ENCODE measurements at places on chromosomes 2 and 18. TPM values are rescaled to one million over a fixed set of nuclear protein-coding genes. Genes with fewer than 3 reads are reported as not detected.

GRCh38 chr2:100606726-100607343, 44.0 kb downstream of the PDCL3 start:
- DNase-seq: peak; percentile 33
- H3K27ac ChIP-seq: no peak overlapping the region
- H3K4me3 ChIP-seq: no peak overlapping the region
- H3K36me3 ChIP-seq: no peaks in the 10 kb centered on the region
- peaks cover 30% of the 10 kb centered on the region for H3K4me1 ChIP-seq

DNA sequence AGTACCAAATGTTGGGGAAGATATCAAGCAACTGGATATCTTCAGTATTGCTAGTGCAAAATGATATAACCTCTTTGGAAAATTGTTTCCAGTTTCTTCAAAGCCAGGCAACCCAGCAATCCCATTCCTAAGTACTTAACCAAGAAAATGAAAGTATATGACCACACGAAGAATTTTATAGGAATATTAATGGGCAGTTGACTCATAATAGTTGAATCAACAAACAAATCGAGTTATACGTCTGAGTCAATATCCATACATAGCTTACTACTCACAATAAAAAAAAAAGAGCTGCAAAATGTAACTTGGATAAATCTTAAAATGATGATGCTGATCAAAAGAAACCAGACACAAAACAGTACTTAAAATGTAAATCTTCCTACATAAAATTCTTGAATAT, 810.4 kb downstream of the METTL4 start:
- no peak overlapping the region for H3K27ac ChIP-seq
- no peak for DNase-seq
- H3K27me3 ChIP-seq: no peaks in the 10 kb centered on the region

- no peaks in the 10 kb centered on the region for H3K4me1 ChIP-seq
- DNase-seq: no peak
- no peaks in the 10 kb centered on the region for H3K36me3 ChIP-seq
- no peak overlapping the region for H3K27ac ChIP-seq
- no peaks in the 10 kb centered on the region for H3K27me3 ChIP-seq
These were observed 107.4 kb downstream of the TMEM200C start for GRCh38 chr18:5787936-5788335.

- H3K4me1 ChIP-seq: peaks cover 23% of the 10 kb centered on the region
- DNase-seq: no peak
- H3K36me3 ChIP-seq: peaks cover 16% of the 10 kb centered on the region
- peak overlapping the region; percentile 38 for H3K4me3 ChIP-seq
- peaks cover 48% of the 10 kb centered on the region for H3K27me3 ChIP-seq
These were observed 9.3 kb downstream of the OTX1 start for GRCh38 chr2:63059793-63060471.

Gene RNF25
- 40.3 TPM for total RNA-seq

DNA sequence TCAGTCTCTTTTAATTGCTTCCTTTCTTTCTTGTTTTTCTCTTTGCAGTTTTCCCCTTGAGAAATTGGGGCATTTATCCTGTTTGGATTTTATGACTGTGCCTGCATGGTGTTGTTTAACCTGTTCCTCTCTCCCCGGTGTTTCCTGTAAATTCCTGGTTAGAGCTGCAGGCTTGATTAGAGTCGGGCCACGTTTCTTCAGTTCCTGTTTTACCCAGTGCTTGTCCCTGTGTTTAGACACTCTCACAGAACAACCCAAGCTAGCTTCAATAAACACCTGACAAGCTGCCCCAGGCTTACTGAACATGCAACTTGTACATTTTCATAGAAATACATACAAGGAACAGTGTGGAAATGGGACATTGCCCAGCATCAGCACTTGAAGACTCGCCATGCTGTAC, 53.9 kb downstream of the NGEF start:
- H3K4me3 ChIP-seq: no peak overlapping the region
- H3K4me1 ChIP-seq: no peaks in the 10 kb centered on the region
- H3K36me3 ChIP-seq: no peaks in the 10 kb centered on the region
- no peak for DNase-seq
- no peak overlapping the region for H3K27ac ChIP-seq

Gene GNAL
- total RNA-seq: 0.14 TPM

Gene NEU4
- not detected for total RNA-seq

Gene CLEC4F
- total RNA-seq: not detected

DNA sequence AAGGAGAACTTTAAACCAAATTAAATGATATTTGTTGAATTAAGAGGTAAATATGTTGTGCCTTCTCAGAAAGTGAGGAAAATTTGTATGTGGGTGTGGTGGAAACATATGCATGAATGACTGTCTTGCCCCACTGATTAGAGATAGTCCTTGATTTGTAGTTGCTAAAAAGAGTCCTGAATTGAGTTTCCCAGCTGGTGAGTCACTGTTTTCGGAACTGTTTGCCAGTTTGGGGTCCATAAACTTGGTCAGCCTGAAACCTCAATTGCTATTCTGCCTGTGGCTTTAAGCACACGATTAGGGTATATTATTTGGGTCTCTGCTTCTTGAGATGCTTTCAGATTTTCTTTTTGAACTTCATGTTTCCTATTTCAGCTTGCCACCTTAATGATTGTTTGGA, 53.3 kb downstream of the PIKFYVE start:
- DNase-seq: no peak
- H3K27ac ChIP-seq: no peak overlapping the region
- H3K27me3 ChIP-seq: no peaks in the 10 kb centered on the region
- peaks cover 34% of the 10 kb centered on the region for H3K36me3 ChIP-seq
- H3K4me1 ChIP-seq: peaks cover 10% of the 10 kb centered on the region
- H3K4me3 ChIP-seq: no peak overlapping the region

DNA sequence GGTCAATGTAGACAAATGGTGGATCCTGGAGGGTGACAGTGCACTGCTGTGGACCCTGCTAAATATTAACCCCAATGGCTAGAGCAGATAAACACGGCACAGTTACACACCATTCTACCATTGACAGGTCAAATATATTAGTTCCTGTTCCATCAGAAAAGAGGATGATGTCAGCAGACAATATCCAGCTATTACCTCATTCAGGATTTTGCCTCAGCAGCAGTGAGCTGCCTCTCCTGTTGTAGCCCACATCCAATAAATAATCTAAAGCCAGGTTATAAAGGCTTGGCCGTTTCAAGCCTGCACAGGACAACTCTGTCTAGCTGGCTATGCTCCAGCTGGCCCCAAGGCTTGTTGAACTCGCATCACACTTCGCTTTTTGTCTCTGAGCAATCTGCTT, 31.6 kb upstream of the NETO1 start:
- H3K27ac ChIP-seq: no peak overlapping the region
- no peaks in the 10 kb centered on the region for H3K36me3 ChIP-seq
- no peaks in the 10 kb centered on the region for H3K4me1 ChIP-seq

- H3K4me3 ChIP-seq: no peak overlapping the region
- DNase-seq: no peak
- no peak overlapping the region for H3K27ac ChIP-seq
- no peaks in the 10 kb centered on the region for H3K27me3 ChIP-seq
These were observed 46.1 kb upstream of the GRHL1 start for GRCh38 chr2:9905413-9905812.

DNA sequence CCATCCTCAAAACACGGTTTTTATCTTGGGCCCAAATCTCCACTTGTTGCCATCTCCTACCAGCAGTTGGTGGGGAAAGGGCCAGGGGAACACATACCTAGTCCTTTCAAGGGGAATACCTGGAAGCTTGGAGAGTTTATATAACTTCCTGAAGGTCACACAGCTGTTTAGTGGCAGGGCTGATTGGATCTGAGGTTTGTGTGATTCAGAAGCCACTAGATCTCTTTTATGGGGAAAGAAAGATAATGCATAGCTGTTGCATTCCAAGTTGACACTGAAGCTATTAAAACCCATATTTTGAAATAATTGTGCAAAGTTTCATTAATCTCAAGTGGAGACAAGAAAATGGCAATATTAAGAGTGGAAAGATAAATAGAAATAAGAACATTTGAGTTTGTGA, 134.2 kb downstream of the PLCL1 start:
- H3K4me1 ChIP-seq: no peaks in the 10 kb centered on the region
- peaks cover 6% of the 10 kb centered on the region for H3K27me3 ChIP-seq
- DNase-seq: no peak
- H3K36me3 ChIP-seq: no peaks in the 10 kb centered on the region
- H3K4me3 ChIP-seq: no peak overlapping the region
- no peak overlapping the region for H3K27ac ChIP-seq

DNA sequence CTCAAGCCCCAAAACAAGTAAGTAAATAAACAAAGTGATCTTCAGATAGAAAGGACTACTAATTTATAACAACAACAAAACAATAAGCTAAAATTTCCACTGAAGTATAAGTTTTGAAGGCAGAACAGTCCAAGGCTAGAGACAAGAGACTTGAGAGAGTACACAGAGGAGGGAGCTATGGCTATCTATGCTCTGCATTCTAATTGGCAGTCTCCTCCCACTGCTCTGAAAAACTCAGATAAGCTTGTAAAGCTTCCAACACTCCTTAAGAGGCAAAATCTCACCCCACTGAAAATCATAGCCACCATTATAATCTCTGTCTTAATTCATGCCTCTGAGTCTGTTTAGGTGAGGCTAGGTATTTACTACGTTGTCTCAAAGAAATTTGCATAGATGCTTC, 714.6 kb upstream of the LRATD1 start:
- H3K4me1 ChIP-seq: no peaks in the 10 kb centered on the region
- no peaks in the 10 kb centered on the region for H3K36me3 ChIP-seq
- H3K27ac ChIP-seq: no peak overlapping the region
- H3K4me3 ChIP-seq: no peak overlapping the region
- peaks cover under 1% of the 10 kb centered on the region for H3K27me3 ChIP-seq

DNA sequence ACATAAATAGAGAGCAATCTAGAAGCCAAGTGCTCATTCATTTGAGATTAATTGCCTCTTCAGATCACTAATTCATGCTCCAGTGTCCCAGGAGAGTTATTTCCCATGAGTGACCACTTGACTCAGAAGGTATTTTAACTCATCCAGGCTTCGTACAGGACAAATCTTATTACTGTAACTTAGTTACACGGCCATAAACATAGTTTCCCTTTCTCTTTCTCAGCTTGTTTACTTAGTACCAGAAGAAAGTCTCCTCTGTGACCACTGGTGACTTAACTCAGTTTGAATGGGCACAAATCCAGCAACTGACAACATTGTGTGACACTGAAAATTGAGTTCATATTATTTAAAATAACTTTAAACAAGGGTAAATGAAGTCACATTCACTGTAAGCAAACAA, 25.3 kb downstream of the MMADHC start:
- H3K36me3 ChIP-seq: 0 out of 2 replicates have a peak, but pooled peaks cover 11% of the 10 kb centered on the region
- peak overlapping the region; percentile 65 for H3K4me3 ChIP-seq
- DNase-seq: peak; percentile 84
- 0 out of 2 replicates have a peak, but pooled peaks cover 2% of the 10 kb centered on the region for H3K27me3 ChIP-seq
- H3K4me1 ChIP-seq: peaks cover 54% of the 10 kb centered on the region

DNA sequence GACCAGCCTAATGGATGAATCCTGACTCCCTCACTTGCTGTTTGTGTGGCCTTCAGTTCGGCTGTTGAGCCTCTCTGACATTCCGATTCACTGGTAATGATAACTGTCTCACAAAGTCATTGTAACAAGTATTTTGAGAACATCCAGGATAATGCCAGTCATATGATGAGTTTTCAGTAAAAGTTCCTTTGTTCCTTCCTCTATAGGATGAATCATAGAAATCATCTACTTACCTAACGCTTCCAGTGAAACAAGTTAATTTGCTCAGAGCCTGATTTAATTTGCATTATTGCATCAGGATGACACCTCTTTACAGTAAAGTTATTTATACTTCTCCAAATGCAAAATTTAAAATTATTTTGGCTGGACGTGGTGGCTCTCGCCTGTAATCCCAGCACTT, 32.0 kb downstream of the RAB31 start:
- no peak overlapping the region for H3K4me3 ChIP-seq
- no peak for DNase-seq
- H3K27ac ChIP-seq: peak overlapping the region; percentile 17
- peaks cover 59% of the 10 kb centered on the region for H3K4me1 ChIP-seq
- peaks cover 18% of the 10 kb centered on the region for H3K36me3 ChIP-seq
- H3K27me3 ChIP-seq: peaks cover 8% of the 10 kb centered on the region

DNA sequence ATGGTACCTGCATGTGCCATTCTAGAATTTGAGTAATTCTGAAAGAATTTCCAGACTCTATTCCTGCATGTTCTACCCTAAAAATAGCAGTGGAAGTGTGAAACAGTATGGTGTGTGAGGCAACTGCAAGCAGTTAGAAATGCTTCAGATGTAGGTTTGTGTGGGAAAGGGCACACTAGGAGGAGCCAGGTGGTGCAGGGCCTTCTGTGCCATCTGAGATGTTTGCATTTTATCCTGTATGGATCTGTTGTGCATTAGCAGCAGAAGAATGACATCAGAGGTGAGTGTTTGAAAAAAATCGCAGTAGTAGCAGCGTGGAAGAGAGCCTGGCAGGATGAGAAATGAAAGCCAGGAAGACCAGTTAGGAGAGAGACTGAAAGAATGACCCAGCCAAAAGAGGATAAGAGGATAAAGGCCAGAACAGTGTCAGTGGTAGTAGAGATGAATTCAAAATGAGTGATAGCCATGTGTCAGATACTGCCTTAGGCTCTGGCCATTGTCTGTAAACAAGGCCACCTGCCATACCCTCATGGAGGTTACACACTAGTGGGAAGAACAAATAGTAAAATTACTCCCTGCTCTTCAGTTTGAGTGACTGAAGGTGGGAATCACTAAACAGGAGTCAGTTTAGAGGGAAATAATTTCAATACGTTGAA, 142.2 kb downstream of the PKP4 start:
- H3K27me3 ChIP-seq: no peaks in the 10 kb centered on the region
- no peak for DNase-seq
- peaks cover 27% of the 10 kb centered on the region for H3K4me1 ChIP-seq
- peaks cover 10% of the 10 kb centered on the region for H3K36me3 ChIP-seq
- peak overlapping the region; percentile 67 for H3K27ac ChIP-seq
- peak overlapping the region; percentile 48 for H3K4me3 ChIP-seq

Gene ACMSD
- total RNA-seq: not detected

Gene ZRANB3
- total RNA-seq: 8.8 TPM

All from HFFc6 (cell line).